ENCODE measurements at places on chromosomes 3 and 15.

- DNase-seq = no peak
- no peaks in the 10 kb centered on the region for H3K27me3 ChIP-seq
Measured at GRCh38 chr15:29182590-29182989, 87.0 kb downstream of the NSMCE3 start.

- H3K36me3 ChIP-seq = no peaks in the 10 kb centered on the region
- no peaks in the 10 kb centered on the region for H3K4me1 ChIP-seq
- no peak overlapping the region for H3K4me3 ChIP-seq
- H3K27ac ChIP-seq = no peak overlapping the region
- no peaks in the 10 kb centered on the region for H3K27me3 ChIP-seq
Measured at GRCh38 chr3:11907667-11908660, 61.3 kb upstream of the TAMM41 start.

DNA sequence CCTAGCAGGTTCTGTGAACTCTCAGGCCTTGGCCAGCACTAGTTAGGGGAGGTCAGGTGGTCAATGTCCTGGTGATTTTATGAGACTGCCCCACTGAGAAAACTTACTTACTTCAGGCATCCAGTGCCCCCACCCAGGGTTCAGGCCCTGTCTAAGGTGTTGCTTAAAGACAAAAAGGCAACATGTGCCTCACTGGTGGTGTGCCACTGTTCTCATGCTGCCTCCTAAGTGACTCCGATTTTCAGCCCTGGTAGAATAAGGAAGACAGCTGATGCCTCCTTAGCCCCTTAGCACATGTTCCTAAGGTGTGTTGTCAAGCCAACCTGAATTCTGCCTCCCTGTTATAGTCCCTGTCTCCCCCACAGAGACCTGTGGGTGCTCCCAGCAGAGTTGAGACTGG is 5.3 kb downstream of the RBM15B start:
- peaks cover 58% of the 10 kb centered on the region for H3K36me3 ChIP-seq
- no peak overlapping the region for H3K27ac ChIP-seq
- no peak overlapping the region for H3K4me3 ChIP-seq
- H3K27me3 ChIP-seq = no peaks in the 10 kb centered on the region
- peak; percentile 58 for DNase-seq

GRCh38 chr3:159856590-159857104 is 132.0 kb upstream of the IL12A start:
- peaks cover 61% of the 10 kb centered on the region for H3K4me1 ChIP-seq
- H3K27me3 ChIP-seq = no peaks in the 10 kb centered on the region
- no peak overlapping the region for H3K4me3 ChIP-seq
- no peaks in the 10 kb centered on the region for H3K36me3 ChIP-seq
- DNase-seq = no peak
- peak overlapping the region; percentile 34 for H3K27ac ChIP-seq

- H3K36me3 ChIP-seq = no peaks in the 10 kb centered on the region
- peak overlapping the region; percentile 25 for H3K27ac ChIP-seq
- no peak for DNase-seq
- H3K4me3 ChIP-seq = no peak overlapping the region
Measured at GRCh38 chr15:51090753-51091152, 4.0 kb downstream of the TNFAIP8L3 start.

GRCh38 chr3:57972531-57973111 is 35.6 kb upstream of the FLNB start:
- no peaks in the 10 kb centered on the region for H3K27me3 ChIP-seq
- peaks cover 34% of the 10 kb centered on the region for H3K4me1 ChIP-seq
- DNase-seq = no peak
- H3K4me3 ChIP-seq = no peak overlapping the region
- peak overlapping the region; percentile 27 for H3K27ac ChIP-seq

DNA sequence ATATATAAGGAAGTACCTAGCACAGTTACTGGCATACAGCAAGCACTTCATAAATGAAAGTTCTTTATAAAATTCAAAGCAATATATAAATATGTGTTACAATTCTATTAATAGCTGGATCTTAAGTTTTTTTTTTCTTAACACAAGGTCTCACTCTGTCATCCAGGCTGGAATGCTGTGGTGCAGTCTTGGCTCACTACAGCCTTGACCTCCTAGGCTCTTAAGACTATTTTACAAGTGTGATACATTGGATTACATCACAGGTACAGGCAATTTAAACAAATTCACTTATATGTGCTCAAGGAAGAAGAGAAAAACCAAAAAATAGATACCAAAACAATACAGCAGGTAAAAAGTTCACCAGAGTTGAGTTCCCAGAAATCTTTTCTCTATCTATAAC is 60.6 kb downstream of the ZNF280D start:
- no peak for DNase-seq
- H3K27me3 ChIP-seq = no peaks in the 10 kb centered on the region
- H3K36me3 ChIP-seq = peaks cover 5% of the 10 kb centered on the region
- H3K4me3 ChIP-seq = no peak overlapping the region
- H3K27ac ChIP-seq = no peak overlapping the region

GRCh38 chr15:73305331-73306211 is 63.2 kb downstream of the HCN4 start:
- no peak for DNase-seq
- no peak overlapping the region for H3K27ac ChIP-seq
- no peaks in the 10 kb centered on the region for H3K4me1 ChIP-seq
- H3K27me3 ChIP-seq = no peaks in the 10 kb centered on the region
- peaks cover 22% of the 10 kb centered on the region for H3K36me3 ChIP-seq

- H3K36me3 ChIP-seq = no peaks in the 10 kb centered on the region
- H3K27ac ChIP-seq = no peak overlapping the region
- H3K4me3 ChIP-seq = no peak overlapping the region
- no peaks in the 10 kb centered on the region for H3K27me3 ChIP-seq
- no peak for DNase-seq
- H3K4me1 ChIP-seq = no peaks in the 10 kb centered on the region
Measured at GRCh38 chr15:65954289-65954741, 85.0 kb downstream of the RAB11A start.

DNA sequence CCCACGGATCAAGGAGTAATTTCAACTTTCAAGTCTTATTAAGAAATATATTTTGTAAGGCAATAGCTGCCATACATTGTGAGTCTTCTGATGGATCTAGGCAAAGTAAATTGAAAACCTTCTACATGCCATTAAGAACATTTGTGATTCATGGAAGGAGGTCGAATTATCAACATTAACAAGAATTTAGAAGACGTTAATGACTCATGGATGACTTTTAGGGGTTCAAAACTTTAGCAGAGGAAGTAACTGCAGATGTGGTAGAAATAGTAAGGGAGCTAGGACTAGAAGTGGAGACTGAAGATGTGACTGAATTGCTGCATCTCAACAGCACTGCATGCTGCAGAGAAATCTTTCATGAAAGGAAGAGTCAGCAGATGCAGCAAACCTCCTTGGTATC is 48.1 kb upstream of the DCUN1D1 start:
- no peaks in the 10 kb centered on the region for H3K36me3 ChIP-seq
- no peaks in the 10 kb centered on the region for H3K27me3 ChIP-seq
- H3K4me3 ChIP-seq = no peak overlapping the region
- no peaks in the 10 kb centered on the region for H3K4me1 ChIP-seq

DNA sequence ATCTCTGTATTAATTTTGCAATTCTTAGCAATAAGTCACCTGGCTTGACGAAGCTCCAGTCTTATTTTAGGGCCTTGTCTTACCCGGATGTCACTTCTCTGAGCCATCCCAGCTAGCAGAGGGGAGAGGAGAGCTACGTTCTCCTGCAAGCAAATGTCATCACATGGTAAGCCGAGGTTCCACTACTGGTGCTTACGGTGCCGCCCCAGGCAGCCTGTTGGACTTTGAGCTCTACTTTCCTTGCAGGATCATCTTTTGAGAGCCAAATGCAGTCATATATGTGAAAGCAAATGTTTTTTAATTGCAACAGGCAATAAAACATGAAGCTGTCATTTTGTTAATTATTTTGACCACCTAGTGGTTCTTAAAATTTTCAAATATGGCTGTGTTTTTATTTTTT is 140.9 kb downstream of the FAM43A start:
- no peak overlapping the region for H3K27ac ChIP-seq
- peaks cover 3% of the 10 kb centered on the region for H3K4me1 ChIP-seq
- no peaks in the 10 kb centered on the region for H3K27me3 ChIP-seq
- H3K4me3 ChIP-seq = no peak overlapping the region
- no peaks in the 10 kb centered on the region for H3K36me3 ChIP-seq
- DNase-seq = no peak

GRCh38 chr3:170865209-170866094 is 4.5 kb downstream of the RPL22L1 start:
- no peak for DNase-seq
- no peak overlapping the region for H3K27ac ChIP-seq
- H3K36me3 ChIP-seq = no peaks in the 10 kb centered on the region
- no peaks in the 10 kb centered on the region for H3K27me3 ChIP-seq
- H3K4me1 ChIP-seq = peaks cover 25% of the 10 kb centered on the region

DNA sequence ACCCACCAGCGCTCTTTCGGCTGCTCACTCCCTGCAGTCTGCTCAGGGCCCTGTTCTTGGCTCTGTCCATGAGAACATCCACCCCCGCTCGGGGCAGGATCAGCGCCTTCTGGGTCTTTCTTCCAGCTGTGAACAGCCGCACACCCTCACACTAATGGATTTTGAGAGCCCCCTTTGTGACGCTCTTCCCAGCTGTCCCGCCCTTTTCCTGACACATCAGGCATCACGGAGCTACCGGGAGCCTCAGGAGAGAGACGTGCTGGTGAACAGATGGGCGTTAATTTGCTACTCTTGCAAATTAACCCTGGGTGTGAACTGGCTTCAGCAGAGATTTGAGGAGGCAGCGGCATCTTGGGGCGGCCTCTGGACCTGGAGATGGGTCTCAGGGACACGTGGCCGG is 113.0 kb downstream of the TMEM266 start:
- H3K27me3 ChIP-seq = no peaks in the 10 kb centered on the region
- no peak overlapping the region for H3K4me3 ChIP-seq
- no peak overlapping the region for H3K27ac ChIP-seq

DNA sequence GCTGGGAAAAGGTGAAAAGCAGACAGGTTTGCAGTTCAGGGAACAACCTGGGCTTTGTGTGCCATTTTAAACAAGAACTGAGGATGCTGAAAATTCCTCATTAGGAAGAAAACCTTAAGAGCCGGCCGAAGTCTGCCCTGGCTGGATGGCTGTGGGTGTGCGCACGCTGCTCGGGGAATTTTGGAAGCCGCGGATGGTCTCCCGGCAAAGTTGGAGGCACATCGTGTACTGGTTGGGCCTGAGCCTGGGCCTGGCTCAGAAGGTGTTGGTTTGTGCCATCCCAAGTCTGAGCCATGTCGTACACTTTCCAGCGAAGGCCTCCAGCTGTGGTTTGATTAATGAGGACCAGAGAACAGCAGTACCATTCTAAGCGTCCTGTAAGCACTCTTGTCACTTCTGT is 188.2 kb downstream of the ATP10A start:
- peaks cover 36% of the 10 kb centered on the region for H3K4me1 ChIP-seq
- no peak overlapping the region for H3K27ac ChIP-seq
- H3K27me3 ChIP-seq = no peaks in the 10 kb centered on the region
- no peaks in the 10 kb centered on the region for H3K36me3 ChIP-seq
- no peak overlapping the region for H3K4me3 ChIP-seq
- no peak for DNase-seq

- DNase-seq = no peak
- no peaks in the 10 kb centered on the region for H3K36me3 ChIP-seq
Measured at GRCh38 chr3:23246651-23247050, 43.5 kb downstream of the UBE2E2 start.

GRCh38 chr15:40940296-40940801 is 11.2 kb downstream of the DLL4 start:
- peaks cover 27% of the 10 kb centered on the region for H3K4me1 ChIP-seq
- H3K36me3 ChIP-seq = no peaks in the 10 kb centered on the region
- no peak overlapping the region for H3K27ac ChIP-seq
- H3K27me3 ChIP-seq = no peaks in the 10 kb centered on the region

DNA sequence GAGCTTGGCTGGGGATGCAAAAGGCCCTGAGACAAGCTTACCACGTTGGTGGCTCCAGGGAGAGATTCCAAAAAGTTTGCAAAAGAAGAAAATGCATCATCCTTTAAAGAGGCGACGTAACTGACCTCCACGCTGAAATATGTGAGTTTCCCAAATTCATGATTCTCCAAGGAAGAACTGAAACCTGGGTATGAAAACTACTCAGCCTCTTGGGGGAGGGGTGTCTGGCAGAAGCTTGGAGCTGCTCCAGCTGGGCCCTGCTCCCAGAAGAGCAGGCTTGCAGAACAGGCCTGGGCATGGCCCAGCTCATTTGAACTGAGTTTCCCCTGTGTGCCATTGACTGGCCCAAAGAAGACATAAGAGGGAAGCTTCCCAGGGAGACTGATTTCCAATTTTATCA is 20.5 kb downstream of the CPN2 start:
- H3K36me3 ChIP-seq = no peaks in the 10 kb centered on the region
- no peaks in the 10 kb centered on the region for H3K27me3 ChIP-seq
- peaks cover 17% of the 10 kb centered on the region for H3K4me1 ChIP-seq

GRCh38 chr3:131361464-131362421 is 19.8 kb upstream of the NUDT16 start:
- H3K4me1 ChIP-seq = peaks cover 11% of the 10 kb centered on the region
- no peaks in the 10 kb centered on the region for H3K27me3 ChIP-seq
- H3K27ac ChIP-seq = peak overlapping the region; percentile 30
- H3K36me3 ChIP-seq = no peaks in the 10 kb centered on the region
- no peak for DNase-seq
- H3K4me3 ChIP-seq = peak overlapping the region; percentile 51

- H3K27me3 ChIP-seq = no peaks in the 10 kb centered on the region
- no peak overlapping the region for H3K27ac ChIP-seq
- no peaks in the 10 kb centered on the region for H3K36me3 ChIP-seq
- DNase-seq = peak; percentile 12
Measured at GRCh38 chr15:101489237-101489598, 289 bp downstream of the PCSK6 start.

DNA sequence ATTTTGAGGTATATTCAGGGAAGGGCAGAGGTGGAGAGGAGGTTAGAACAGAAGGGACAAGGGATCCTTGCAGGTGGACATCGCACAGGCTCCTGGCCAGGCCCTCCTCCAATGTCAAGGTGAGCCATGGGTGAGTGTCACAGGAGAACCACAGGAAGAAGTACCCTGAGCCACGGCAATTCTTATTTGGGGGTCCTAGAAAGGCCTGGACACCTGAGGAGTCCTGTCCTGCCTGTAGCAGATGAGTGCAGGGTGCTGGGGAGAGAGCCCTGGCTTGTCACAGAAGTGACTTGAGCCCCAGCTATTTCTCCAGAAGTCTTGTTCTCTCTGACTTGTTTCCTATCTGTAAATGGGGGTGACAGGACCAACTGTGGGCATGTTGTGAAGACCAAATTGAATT is 4.3 kb downstream of the SLC6A20 start:
- peak; percentile 58 for DNase-seq
- H3K4me1 ChIP-seq = peaks cover 13% of the 10 kb centered on the region
- no peaks in the 10 kb centered on the region for H3K27me3 ChIP-seq

DNA sequence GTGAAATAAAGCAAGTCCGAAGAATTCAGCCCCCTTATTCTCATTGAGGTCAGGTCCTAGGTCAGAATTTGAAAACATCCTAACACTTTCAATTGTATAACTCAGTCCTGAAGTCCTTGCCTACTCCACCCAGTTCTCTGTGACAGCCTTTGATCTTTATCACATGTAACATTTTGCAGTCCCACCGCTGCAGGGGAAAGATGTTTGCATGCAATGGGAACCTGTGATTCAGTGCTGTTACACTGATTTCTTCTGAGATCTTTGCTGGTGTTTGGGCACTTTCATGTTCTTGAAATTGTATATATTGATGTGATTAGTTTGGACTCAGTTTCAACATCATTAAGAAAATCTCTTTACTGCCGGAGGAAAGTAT is 18.0 kb upstream of the SECISBP2L start:
- no peaks in the 10 kb centered on the region for H3K4me1 ChIP-seq
- H3K27me3 ChIP-seq = no peaks in the 10 kb centered on the region
- no peak for DNase-seq
- H3K4me3 ChIP-seq = no peak overlapping the region
- H3K27ac ChIP-seq = no peak overlapping the region
- no peaks in the 10 kb centered on the region for H3K36me3 ChIP-seq

GRCh38 chr3:16840101-16840424 is 44.7 kb upstream of the PLCL2 start:
- no peaks in the 10 kb centered on the region for H3K4me1 ChIP-seq
- DNase-seq = no peak
- H3K4me3 ChIP-seq = no peak overlapping the region
- H3K27me3 ChIP-seq = no peaks in the 10 kb centered on the region
- H3K27ac ChIP-seq = no peak overlapping the region

Data from vagina (tissue), 2 donors.